Effector memory CD4-positive, alpha-beta T cell (primary cell): ENCODE measurements at places on chromosomes 2 and 18.
A peak's percentile ranks its signal among the peaks of the same experiment; 100 is the strongest.

- no peaks in the 10 kb centered on the region for H3K4me1 ChIP-seq
- no peak overlapping the region for H3K27ac ChIP-seq
- H3K27me3 ChIP-seq: no peaks in the 10 kb centered on the region
- DNase-seq: no peak
Measured at GRCh38 chr2:30987566-30987965, 150.7 kb downstream of the GALNT14 start.

- no peaks in the 10 kb centered on the region for H3K4me1 ChIP-seq
- H3K27me3 ChIP-seq: no peaks in the 10 kb centered on the region
- no peak overlapping the region for H3K4me3 ChIP-seq
- no peaks in the 10 kb centered on the region for H3K36me3 ChIP-seq
- no peak for DNase-seq
Measured at GRCh38 chr18:8480506-8481328, 128.5 kb upstream of the RAB12 start.

DNA sequence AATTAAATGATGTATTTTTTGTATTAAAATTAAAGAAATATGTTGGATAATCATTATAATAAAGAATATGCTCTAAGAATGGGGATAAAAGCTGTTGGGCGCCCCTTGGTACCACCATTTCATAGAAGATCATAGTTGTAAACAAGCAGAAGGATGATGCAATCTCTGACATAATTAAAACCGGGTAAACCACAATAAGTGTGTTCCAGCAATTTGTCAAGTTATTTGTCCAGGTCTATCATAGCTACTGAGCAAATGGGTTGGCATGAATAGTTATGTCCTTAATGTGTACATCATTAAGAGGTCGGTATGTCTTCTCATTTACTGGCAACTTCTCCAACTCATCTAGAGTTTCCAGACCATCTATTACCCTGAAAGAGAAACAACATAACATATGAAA is 6.7 kb upstream of the CLK1 start:
- no peak overlapping the region for H3K4me3 ChIP-seq
- no peaks in the 10 kb centered on the region for H3K4me1 ChIP-seq
- H3K27me3 ChIP-seq: no peaks in the 10 kb centered on the region
- no peak overlapping the region for H3K27ac ChIP-seq
- no peak for DNase-seq

- no peaks in the 10 kb centered on the region for H3K36me3 ChIP-seq
- H3K27ac ChIP-seq: peak overlapping the region; percentile 92
- peak overlapping the region; percentile 79 for H3K4me3 ChIP-seq
- DNase-seq: no peak
Measured at GRCh38 chr2:189440644-189440946, 679 bp upstream of the WDR75 start.
